ENCODE measurements at places on chromosomes 4 and X.

- DNase-seq: no peak
These were observed 318.8 kb upstream of the NOCT start for GRCh38 chr4:138696771-138697170.

GRCh38 chrX:446245-446644 lies 59.5 kb upstream of the PPP2R3B start:
- DNase-seq: no peak

DNA sequence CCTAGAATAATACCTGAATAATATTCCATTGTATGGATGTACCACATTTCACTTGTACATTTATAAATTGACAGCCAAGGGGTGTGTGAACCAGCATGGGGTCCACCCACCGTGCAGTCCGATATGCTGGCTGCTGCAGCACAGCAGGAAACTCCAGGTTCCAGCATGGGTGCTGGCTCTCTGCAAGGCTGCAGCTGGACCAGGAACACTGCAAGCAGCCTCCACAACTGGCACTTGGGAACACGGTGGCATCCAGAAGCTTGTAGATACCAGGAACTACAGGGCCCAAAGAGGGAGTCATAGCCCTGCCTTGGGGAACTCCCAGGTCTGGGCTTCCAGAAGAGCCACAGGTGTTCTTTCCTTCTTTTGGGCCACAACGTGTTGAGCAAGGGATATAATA lies 91.2 kb downstream of the NXF2 start:
- DNase-seq: no peak

DNA sequence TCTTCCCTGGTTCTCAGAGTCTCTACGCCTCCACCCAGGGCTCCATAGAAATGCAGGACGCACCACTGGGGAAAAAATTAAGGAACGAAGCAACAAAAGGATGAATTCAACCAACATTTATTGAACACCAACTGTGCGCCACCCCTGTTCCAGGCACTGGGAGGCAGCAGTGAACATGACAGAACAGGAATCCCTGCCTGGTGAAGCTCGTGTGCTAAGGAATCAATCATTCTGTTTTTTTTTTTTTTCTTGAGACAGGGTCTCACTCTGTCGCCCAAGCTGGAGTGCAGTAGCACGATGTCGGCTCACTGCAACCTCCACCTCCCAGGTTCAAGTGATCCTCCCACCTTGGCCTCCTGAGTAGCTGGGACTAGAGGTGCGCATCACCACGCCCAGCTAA lies 1.9 kb upstream of the FTSJ1 start:
- no peak for DNase-seq

DNA sequence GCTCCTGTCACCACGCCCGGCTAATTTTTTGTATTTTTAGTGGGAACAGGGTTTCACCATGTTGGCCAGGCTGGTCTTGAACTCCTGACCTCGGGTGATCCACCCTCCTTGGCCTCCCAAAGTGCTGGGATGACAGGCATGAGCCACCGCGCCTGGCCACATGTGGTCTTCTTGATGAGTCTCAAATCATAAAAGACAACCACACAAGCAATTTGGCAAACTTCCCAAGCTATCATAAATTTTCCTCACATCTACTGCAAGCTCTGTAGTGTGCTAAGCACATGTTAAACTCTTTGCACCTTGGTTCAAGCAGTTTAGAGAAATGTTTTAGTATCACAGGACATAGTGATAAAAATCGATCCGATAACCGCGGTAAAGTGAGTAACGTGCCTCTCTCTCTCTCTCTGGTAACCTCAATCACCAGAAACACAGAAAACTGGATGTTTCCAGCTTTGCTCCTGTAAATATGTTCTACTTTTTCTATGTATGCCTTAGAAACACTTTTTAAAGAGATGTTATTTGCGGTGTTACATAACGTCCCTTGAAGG lies 256.8 kb downstream of the DHRSX start:
- no peak for DNase-seq

GRCh38 chr4:112770114-112770513 lies 133.2 kb downstream of the LARP7 start:
- no peak for DNase-seq

- no peak for DNase-seq
These were observed 759 bp upstream of the TBC1D1 start for GRCh38 chr4:37889849-37890800.

DNA sequence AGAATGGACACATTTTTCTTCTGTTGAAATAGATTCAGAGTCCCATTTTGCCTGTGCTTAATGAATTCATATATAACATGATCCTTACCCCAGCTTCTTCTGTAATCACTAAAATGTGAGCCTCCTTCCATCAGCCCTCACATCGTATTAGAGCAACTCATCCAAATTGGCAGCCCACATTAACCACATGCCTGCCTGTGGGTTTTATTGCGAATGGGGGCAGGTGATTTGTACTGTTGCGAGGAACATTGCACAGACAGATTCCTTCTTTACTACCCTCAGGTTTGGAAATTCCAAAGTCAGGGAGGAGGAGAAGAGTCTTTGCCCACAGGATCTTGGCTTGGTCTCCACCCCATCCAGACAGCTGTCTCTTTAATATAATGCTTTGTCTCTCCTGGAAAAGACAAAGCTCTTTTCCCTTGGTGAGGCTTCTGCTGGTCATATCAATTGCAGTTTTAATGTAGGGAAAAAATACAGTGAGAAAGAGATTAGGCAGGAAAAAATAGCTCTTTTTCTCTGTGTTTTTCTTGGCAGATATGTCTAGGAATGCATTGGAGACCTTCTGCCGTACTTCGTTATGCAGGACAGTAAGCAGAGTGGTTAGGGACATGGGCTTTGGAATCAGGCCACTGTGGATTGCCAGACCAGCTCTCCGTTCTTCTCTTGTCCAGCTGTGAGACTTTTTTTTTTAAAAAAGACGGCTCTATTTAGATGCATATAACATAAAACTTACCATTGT lies 371.2 kb downstream of the AFF2 start:
- no peak for DNase-seq

DNA sequence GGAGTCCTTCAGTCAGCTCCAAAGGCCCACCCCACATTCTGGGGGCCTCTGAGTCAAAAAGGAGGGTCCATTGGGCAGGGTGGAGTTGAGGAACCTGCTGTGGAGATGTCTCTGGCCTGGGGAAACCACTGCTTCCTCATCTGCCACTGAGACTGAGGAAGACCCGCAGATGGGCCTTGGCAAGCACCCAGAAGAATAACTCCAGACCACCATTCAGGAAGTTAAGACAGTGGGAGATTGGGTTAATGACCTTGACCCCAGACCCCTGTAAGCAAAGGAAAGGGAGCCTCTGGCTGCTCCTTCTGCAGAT lies 8.1 kb upstream of the HSD17B10 start:
- DNase-seq: no peak

DNA sequence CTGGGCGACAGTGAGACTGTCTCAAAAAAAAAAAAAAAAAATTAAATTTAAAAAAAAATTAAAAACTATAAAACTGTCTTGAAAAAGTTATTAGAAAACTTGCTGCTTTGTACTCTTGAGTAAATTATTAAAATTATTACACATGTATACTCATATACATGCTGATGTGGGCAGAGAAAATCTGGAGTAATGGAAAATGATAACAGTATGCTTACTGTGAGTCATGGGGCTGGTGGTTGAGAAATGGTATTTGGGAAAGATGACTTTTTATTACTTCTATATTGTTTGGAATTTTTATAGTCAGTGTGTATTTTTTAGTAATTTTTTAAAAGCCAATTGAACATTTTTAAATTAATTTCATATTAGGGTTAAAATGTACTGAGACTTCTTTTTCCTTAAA lies 7.5 kb downstream of the YY2 start:
- no peak for DNase-seq

DNA sequence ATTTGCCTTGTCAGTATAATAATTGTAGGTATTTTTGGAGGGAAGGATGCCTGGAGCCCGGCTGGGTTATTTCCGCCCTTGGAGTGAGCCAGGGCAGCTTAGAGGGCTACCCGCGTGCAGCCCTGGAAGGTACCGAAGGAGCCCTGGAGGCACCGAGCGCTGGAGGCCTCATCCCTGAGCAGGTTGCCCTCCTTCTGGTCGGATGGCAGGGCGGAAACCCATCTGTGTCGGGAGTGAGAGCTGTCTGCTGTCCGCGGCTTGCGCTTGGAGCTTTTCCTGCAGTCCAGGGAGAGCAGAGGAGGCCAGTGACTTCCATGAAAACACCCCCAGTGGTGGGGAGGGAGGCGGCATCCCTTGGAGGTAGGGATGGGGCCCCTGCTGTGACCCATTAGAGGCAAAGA lies 122.1 kb downstream of the TBL1X start:
- no peak for DNase-seq

- no peak for DNase-seq
These were observed 20.0 kb downstream of the MID2 start for GRCh38 chrX:107845625-107846024.

DNA sequence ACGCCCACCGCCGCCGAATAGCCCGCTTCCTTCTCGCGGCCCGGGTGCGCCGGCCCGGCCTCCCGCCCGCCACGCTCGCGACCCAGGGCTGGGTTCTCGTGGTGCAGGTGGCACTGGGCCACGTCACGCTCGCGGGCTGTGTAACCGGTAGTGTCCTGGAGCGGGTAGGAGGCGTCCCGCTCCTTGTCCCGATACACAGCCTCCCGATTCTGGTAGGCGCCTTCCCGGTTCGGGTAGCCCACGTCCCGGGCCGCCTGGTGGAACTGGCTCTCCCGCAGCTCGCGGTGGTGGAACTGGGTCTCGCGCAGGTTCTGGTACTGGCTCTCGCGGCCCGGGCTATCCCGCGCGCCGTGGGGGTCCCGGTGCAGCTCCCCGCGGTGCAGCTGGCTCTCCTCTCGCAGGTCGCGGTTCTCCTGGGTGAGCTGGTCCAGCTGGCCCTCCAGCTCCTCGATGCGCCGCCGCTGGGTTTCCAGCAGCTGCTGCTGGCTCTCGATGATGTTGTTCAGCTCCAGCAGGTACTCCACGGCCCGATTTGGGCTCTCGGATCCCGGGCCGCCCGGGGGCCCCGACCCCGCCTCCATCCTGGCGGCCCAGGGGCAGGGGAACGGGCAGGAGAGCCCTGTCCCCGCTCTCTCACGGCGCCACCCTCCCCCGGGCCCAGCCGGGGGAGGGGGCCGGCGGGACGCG lies 39.3 kb upstream of the IQSEC2 start:
- DNase-seq: no peak

DNA sequence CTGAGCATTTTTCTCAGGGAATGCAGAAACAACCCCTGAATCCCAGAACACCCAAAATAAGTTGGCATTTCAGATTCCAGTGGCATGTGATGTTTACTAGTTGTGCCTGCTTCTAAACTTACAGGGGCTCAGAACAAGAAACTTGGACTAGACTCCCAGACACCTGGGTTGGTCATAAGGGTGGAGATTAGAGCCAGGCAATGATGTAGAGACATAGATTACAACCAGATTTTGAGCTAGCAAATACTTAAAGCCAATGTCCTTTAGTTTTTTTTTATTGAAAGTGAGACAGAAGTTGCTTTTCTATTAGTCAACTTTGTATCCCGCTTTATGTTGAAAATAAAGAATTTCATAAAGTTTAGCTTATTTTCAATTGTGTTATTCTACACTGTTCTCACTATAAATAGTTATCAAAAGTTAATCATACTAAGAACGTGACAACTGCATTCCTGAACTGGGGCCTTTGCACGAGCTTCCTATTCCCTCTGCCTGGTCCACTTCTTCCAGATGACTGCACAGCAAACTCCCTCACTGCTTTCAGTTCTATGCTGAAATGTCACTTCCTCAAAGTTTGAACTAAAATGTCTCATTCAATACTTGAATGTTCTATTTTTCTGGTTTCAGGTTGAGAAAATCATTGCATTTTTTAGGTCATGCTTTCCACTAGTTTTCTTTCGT lies 224.7 kb upstream of the PPP1R2C start:
- DNase-seq: no peak

DNA sequence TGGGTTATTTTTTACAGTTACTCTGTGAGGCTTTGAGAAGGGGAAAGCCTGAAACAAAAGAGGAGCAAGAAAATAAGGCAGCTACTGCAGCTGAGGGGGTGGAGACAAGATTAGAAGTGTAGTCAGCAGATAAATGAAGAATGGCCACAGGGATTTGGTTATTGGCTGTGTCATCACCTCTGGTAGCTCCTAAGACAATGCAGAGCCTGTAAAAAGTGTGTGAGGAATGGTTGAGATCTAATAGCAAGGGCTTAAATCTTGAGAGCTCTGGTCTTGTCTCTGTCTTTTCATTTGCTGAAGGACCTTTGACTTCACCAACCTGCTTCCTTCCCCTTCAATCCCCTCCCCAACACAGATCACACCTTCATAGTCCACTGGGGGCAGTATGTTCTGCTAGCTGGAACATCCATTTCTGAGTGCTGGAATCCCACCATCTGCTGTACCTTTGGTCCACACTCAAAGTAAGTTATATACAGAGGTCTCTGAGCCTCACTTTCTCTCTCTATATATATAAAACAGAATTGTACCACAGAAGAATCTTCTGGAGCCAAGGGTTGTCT lies 213.7 kb upstream of the ZIC3 start:
- no peak for DNase-seq

DNA sequence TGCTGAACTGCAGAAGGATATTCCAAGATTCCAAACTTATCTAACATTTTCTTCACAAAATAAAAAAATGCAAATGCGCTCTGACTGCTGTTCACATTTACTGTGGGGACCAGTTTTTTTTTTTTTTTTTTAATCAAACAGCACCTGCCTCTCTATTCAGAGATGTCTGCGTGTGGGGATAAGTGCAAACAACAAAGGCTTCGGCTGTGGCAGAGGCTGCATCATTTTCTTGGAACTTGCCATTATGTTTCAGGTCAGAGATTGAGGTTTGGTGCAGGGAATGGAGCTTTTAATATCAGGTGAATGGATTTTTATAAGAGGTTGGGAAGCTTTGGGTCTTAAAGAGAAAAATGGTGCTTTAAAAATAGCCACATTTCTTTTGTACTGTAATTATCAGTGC lies 78.2 kb upstream of the TET2 start:
- DNase-seq: no peak
